ENCODE measurements at places on chromosomes 13 and 19.

GRCh38 chr19:3163230-3163886, 15.2 kb upstream of the S1PR4 start:
- DNase-seq: peak; percentile 62

DNA sequence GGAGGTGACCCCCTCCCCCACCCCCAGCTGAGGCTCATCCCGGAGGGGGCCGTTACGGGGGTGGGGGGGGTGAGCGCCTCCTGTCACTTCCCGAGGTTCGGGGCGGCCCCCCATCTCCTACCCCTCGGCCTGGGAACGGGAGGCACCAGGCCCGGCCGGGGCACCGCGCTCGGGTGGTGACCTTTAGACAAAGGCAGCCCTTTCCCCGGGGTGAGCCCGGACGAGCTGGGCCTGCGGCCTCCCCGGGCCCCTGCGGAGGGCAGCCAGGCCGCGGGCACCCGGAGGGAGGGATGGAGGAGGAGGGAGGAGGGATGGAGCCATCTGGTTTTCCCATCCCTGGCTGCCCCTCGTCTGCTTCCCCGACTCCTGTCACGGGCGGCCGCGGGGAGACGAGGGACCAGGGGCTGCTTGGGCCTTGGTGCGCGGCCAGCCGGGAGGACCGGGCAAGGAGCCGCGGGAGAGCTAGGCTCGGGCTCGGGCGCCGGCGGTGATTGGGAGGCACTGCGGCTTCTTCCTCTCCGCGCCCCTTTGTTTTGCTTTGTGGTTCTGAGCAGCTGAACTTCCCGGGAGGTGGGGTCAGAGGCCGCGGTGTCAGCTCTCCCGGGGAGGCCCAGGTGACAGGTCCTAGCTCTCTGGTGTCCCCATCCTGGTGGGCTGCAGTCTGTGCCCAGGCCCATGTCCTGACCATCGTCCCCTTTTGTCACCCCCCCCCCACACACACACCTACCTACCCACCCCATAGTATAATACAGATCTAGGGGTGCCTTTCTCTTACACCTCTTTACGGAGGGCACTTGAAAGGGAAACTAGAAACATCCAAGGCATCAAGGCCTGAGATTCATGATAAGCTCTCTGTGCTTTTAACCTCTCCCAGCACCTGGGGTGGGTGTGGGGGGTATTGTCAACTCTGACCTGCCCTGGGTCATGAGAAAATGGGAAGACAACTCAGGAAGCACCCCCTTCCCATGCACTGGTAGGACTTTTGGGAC, 1.3 kb downstream of the BICRA start:
- DNase-seq: peak; percentile 48

DNA sequence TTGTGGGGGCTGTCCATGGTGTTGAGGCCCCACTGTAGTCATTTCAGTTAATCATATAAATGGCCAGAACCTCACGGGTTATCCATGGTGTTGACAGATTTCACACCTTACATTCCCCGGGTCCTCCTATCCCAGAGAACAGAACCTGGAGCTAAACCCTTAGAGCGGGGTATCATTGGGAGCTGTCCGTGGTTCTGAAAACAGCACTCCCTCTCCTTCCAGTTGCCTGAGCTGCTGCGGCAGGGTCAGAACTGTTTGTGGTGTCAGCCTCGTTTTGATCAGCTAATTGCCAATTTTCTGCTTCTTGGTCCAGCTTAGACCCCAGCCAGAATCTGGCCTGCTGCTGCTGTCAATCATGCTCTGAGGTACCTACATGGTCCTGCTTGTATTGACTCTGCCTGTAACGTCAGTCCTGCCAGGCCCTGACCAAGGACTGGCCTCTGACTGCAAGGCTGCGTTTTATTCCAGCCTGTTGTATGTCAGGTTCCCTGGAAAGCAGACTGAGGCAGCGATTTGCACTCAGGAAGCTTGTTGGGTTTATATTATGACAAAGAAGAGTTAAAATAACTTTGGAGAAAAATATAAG, 55.8 kb upstream of the KCTD15 start:
- DNase-seq: no peak

- no peak for DNase-seq
Observed at GRCh38 chr19:1516395-1516753, 3.6 kb upstream of the ADAMTSL5 start.

DNA sequence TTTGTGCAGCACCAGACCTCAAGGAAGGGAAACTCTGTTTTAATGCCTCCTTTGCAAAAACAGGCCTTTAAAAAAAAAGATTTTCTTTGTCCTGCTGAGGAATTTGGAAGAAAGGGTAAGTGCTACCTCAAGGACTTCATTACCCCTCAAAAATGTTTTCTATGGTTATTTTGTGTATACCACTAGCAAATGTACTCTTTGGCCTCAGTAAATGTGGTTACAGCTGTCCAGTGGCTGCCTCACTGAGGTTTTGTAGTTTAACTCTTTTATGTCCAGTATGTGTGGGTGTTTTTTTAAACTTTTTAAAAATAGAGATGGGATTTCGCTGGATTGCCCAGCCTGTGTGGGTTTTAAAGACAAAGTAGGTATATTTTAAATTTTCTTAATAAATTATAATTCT, 42.2 kb upstream of the TSC22D1 start:
- no peak for DNase-seq

- DNase-seq: no peak
Observed at GRCh38 chr13:102309110-102309509, 92.7 kb downstream of the FGF14 start.

DNA sequence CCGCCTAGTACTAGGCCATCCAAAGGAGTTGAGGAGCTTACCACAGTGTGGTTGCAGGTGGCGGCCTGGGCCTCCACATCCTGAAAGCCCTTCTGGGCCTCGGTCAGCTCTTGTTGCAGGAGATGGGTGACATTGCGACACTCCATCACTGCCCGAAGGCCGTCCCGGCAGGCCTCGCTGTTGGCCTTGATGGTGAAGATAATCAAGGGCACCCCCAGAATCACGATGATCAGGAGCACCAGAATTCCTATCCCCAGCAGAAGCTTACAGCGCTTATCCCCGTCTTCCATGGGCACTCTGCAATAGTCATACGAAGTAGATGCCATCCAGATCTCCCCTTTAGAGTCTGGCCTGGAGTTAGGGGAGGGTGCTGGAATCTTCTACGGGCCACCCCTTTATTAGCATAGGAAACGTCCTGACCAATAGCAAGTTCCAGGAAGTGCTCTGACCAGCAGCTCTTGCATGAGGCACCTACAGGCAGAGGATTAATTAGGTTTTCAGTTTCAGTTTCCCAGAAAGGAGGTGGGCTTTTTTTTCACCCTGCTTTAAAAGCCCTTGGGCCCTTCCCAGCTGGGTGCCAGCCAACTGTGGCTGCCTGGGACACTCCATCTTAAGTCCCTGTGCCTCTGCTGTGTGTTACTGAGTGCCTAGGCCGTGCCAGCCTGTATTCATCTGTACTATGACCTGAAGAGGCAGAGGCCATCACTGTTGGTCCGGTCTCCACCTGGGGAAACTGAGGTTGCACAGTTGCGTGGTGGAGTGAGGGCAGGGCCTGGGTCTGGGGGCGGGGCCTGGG, at the start of gene BST2:
TSS of gene BST2 (minus strand) at position 381 of the 796 bp plus-strand sequence. CDS start at position 326, 55 bp downstream.
- DNase-seq: peak; percentile 26

DNA sequence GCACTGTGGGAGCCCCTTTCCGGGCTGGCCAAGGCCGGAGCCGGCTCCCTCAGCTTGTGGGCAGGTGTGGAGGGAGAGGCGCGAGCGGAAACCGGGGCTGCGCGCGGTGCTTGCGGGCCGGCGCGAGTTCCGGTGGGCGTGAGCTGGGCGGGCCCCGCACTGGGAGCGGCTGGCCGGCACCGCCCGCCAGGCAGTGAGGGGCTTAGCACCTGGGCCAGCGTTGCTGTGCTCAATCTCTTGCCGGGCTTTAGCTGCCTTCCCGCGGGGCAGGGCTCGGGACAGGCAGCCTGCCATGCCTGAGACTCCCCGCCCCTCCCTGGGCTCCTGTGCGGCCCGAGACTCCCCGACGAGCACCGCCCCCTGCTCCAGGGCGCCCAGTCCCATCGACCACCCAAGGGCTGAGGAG, 405.2 kb upstream of the PRR20A start:
- no peak for DNase-seq

DNA sequence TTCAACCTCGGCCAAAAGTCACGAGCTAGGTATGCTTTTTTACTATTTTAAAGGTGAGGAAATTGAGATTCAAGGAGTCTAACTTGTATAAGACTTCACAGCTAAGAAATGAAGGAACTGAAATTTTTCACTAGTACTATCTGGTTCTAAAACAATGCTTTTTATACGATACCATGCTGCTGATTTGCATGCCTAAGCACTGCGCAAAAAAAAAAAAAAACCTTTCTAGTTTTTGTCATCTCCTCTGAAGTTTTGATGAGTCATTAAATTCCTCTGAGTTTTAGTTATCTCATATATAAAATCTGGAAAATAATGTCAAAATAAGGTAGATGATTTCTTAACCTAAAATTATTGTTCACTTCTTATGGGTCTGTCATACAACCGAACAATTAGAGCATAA, 28.0 kb upstream of the UFM1 start:
- no peak for DNase-seq

DNA sequence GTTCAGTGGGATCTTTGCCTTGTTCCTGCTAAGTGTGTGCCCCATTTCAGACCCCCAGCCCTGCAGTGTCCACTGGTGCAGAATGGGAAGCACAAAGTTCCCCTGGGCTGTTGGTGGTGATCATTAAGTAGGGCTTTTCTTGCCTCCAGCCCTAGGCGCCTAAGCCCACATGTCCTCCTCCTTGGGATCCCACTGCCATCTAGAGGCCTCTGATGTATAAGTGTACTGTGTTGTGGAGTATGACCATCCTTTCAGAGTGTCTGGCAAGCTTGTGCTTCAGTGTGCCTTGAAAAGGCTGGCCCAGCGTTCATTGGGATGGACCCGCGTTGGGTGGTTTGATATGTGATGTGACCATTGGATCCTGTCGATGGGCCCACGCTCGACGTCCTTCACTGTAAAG, 71.2 kb downstream of the WASF3 start:
- DNase-seq: no peak
